ENCODE measurements at places on chromosomes 4 and X.
A peak's percentile ranks its signal among the peaks of the same experiment; 100 is the strongest.

DNA sequence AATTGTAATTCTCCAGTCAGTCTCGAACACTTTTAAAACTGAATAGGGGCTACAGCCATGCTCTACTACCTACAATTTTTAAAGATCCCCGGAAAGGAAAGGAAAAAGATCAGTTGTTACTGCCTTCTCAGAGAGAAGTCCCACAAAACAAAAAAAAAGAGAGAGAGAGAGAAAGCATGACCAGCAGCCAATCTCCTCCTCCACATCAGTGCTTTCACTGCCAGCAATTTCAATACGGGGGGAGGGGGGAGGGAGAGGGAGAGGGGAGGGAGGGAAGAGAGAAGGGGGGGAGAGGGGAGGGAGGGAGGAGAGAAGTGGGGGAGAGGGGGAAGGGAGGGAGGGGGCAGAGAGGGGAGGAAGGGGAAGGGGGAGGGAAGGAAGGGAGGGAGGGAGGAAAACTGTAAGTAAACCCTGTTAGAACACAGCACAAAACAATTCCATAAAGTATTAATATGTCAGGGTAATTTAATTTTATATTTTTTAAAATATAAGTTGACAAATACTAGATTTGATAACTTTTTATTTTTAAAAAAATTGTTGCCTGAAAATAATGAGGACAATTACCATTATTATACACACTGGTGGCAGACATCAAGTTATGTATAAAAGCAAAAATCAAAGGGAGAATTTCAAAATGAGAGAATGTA lies 108.0 kb downstream of the LRBA start:
- H3K36me3 ChIP-seq: peaks cover 61% of the 10 kb centered on the region
- no peaks in the 10 kb centered on the region for H3K27me3 ChIP-seq
- no peak overlapping the region for H3K27ac ChIP-seq
- H3K4me3 ChIP-seq: no peak overlapping the region

DNA sequence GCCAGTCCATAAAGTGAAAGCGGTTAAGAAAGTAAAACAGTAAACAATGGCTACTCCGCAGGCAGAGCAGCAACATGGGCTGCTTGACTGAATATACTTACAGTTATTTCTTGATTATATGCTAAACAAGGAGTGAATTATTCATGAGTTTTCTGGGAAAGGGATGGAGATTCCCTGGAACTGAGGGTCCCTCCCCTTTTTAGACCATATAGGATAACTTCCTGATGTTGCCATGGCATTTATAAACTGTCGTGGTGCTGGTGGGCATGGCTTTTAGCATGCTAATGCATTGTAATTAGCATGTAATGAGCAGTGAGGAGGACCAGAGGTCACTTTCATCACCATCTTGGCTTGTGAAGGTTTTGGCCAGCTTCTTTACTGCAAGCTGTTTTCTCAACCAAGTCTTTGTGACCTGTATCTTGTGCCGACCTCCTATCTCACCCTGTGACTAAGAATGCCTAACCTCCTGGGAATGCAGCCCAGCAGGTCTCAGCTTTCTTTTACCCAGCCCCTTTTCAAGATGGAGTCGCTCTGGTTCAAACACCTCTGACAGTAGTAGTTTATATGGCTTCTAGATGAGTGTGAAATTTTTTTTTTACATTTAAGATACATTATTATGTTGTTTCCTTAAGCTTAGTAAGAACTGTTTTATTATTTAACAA lies 514.8 kb upstream of the TENM3 start:
- H3K36me3 ChIP-seq: no peaks in the 10 kb centered on the region
- H3K27ac ChIP-seq: no peak overlapping the region
- no peak for DNase-seq
- no peak overlapping the region for H3K4me3 ChIP-seq
- no peaks in the 10 kb centered on the region for H3K4me1 ChIP-seq

GRCh38 chrX:107467271-107467670 lies 17.8 kb downstream of the FRMPD3 start:
- no peaks in the 10 kb centered on the region for H3K27me3 ChIP-seq
- no peak for DNase-seq
- H3K27ac ChIP-seq: no peak overlapping the region
- H3K36me3 ChIP-seq: no peaks in the 10 kb centered on the region
- H3K4me1 ChIP-seq: no peaks in the 10 kb centered on the region

- H3K4me3 ChIP-seq: no peak overlapping the region
- H3K27me3 ChIP-seq: no peaks in the 10 kb centered on the region
- H3K36me3 ChIP-seq: no peaks in the 10 kb centered on the region
Observed at GRCh38 chr4:132063829-132064228, 1085.3 kb upstream of the PCDH10 start.

DNA sequence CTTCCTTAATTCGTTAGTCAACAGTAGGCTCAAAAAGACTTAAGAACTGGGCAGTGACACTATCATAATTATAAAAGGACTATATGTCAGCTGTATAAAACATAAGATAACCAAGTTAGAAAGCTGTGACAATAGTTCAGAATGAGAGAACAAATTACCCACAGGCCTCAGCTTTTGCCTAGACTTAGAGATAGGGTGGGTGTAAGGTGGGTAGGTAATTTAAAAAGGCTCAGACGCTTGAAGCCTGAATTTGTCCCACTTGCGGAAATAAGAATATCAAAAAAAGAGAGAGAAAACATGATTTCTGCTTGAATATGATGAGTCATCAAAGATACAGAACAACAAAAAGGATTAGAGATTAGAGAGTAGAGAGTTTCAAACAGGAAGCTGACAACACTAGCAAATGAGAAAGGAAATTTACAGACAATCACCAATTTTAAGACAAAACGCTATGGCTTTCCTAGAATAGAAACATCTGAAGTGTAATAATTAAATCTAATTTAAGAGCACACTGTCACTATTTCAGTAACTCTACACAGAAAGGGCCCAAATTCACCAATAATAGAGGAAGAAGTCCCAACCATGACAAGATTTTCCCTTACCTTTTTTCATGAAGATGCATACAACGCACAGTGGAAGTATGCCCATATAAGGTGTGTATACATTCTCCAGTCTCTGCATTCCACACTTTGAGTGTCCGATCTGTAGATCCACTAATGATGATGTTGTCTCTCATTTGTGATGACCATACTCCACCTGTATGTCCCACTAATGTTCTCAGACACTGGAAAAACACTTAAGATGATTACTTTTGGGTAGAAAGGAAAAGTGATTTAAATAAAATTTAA lies 208.1 kb downstream of the FBXW7 start:
- DNase-seq: no peak
- H3K4me1 ChIP-seq: peaks cover 8% of the 10 kb centered on the region
- peaks cover 44% of the 10 kb centered on the region for H3K36me3 ChIP-seq
- no peak overlapping the region for H3K4me3 ChIP-seq

DNA sequence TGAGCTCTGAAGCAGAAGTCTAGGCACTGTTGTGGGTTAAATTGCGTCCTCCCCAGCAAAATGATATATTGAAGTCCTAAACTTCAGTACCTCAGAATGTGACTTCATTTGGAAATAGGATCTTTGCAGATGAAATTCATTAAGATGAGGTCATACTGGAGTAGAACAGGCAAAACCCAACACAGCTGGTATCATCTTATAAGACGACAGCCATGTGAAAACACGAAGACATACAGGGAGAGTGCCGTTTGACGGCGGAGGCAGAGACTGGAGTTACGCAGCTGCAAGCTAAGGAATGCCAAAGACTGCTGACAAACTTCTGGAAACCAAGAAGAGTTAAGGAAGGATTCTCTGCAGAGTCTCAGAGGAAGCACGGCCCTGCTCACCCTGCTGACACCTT lies 241.5 kb downstream of the MAML3 start:
- no peak overlapping the region for H3K4me3 ChIP-seq
- no peaks in the 10 kb centered on the region for H3K27me3 ChIP-seq
- H3K36me3 ChIP-seq: peaks cover 9% of the 10 kb centered on the region
- DNase-seq: no peak

DNA sequence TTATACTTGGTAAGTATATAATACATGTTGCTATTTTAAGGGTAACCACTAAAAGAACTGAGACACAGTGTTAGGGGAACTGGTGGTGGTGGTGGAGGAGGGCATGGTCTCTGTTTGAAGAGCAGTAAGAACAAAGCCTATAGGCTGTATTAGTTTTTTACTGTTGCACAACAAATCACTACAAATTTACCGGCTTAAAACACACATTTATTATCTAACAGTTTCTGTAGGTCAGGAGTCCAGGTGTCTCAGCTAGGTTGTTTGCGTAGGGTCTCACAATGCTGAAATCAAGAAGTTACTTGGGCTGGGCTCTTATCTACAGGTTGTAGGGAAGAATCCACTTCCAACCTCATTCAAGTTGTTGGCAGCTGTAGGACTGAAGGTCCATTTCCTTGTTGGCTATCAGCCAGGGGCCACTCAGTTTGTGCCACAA lies 52.6 kb downstream of the CASK start:
- DNase-seq: no peak
- no peaks in the 10 kb centered on the region for H3K36me3 ChIP-seq
- no peak overlapping the region for H3K27ac ChIP-seq
- no peaks in the 10 kb centered on the region for H3K4me1 ChIP-seq

DNA sequence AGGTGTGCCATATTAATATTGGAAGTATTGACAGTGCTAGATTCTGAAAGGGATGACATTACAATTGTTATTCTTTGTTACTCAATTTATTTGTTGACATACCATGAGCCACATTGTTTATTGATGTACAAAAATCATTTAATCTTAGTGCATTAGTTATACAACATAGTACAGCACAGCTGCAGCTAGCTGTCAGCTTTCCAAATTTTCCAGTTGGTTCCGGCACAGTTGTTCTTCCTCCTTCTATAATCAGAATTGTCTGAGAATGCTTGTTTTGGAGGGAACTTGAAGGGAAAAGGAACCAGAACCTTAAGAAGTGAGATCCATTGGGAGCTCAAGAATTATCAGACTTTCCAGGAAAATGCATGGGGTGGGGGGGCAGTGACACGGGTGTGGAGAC lies 281.4 kb downstream of the ZIC3 start:
- no peaks in the 10 kb centered on the region for H3K27me3 ChIP-seq
- no peak overlapping the region for H3K4me3 ChIP-seq
- DNase-seq: no peak
- no peak overlapping the region for H3K27ac ChIP-seq

- no peak for DNase-seq
- no peak overlapping the region for H3K27ac ChIP-seq
- H3K36me3 ChIP-seq: no peaks in the 10 kb centered on the region
- no peaks in the 10 kb centered on the region for H3K4me1 ChIP-seq
- H3K4me3 ChIP-seq: no peak overlapping the region
Observed at GRCh38 chrX:27078371-27078770, 384.8 kb downstream of the PPP4R3C start.

DNA sequence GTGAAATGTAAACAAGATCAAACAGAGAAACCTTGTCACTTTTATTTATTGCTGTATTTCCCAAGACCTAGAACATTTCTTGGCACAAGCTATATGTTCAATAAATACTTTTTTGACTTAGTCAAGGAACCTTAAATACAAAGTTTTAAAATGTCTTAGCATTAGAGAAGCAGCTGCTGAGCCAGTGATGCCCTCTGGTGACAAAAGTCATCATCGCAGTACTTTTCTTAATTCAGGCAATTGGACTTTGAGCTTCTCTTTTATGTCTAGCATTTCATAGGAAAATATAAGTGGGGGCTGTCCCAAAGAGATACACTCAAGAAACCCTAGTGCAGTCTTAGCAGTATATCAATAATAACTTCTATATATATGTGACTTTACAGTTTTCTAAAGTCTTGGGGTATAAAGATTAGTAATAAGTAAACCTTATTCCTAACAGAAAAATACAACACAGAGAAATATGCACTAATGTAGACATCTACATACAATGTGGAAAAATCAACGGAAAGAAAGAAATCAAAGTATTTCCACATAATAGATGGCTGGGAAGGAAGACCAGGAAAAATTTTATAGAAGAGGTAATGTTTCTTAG lies 118.4 kb downstream of the DTHD1 start:
- H3K27ac ChIP-seq: no peak overlapping the region
- no peak for DNase-seq
- no peaks in the 10 kb centered on the region for H3K4me1 ChIP-seq
- peaks cover 4% of the 10 kb centered on the region for H3K27me3 ChIP-seq

- H3K36me3 ChIP-seq: peaks cover 4% of the 10 kb centered on the region
- H3K27ac ChIP-seq: peak overlapping the region; percentile 93
- H3K4me1 ChIP-seq: peaks cover 9% of the 10 kb centered on the region
- peak; percentile 78 for DNase-seq
- H3K4me3 ChIP-seq: peak overlapping the region; percentile 96
Observed at GRCh38 chr4:2535376-2536192, 863 bp upstream of the FAM193A start.

- H3K36me3 ChIP-seq: no peaks in the 10 kb centered on the region
- H3K4me3 ChIP-seq: no peak overlapping the region
- no peaks in the 10 kb centered on the region for H3K27me3 ChIP-seq
- H3K27ac ChIP-seq: no peak overlapping the region
- H3K4me1 ChIP-seq: peaks cover 8% of the 10 kb centered on the region
Observed at GRCh38 chr4:130183096-130183495, 1087.1 kb downstream of the C4orf33 start.

DNA sequence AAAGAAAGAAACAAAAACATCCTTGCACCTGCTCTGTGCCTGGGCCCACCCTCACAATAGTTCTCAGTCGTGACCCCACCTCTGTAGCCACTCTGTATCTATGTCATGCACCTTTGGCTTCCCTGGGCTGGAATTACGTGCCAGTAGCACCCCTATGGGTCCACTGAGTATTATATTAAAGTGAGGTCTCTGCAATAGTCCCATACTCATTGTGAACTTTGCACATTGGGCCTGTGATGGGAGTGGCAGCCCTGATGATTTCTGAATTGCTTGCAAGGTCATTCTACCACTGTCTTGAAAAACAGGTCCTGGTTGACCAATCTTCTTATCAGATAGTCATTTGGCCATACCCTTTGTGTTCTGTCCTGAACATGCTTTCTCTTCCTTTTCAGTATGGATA lies 1012.1 kb downstream of the RAB28 start:
- H3K27me3 ChIP-seq: no peaks in the 10 kb centered on the region
- no peaks in the 10 kb centered on the region for H3K4me1 ChIP-seq
- no peaks in the 10 kb centered on the region for H3K36me3 ChIP-seq

GRCh38 chr4:112214390-112215264 lies 17.0 kb upstream of the AP1AR start:
- no peak for DNase-seq
- no peaks in the 10 kb centered on the region for H3K36me3 ChIP-seq
- H3K27ac ChIP-seq: no peak overlapping the region
- H3K27me3 ChIP-seq: peaks cover 2% of the 10 kb centered on the region

DNA sequence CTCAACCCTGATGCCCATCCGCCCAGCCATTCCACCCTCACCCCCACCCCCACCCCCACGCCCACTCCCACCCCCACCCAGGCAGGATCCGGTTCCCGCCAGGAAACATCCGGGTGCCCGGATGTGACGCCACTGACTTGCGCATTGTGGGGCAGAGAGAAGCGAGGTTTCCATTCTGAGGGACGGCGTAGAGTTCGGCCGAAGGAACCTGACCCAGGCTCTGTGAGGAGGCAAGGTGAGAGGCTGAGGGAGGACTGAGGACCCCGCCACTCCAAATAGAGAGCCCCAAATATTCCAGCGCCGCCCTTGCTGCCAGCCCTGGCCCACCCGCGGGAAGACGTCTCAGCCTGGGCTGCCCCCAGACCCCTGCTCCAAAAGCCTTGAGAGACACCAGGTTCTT lies at the start of gene MAGEA1:
MAGEA1 (plus strand) TSS at position 154 of the 400 bp plus-strand sequence. CDS start 3,106 bp downstream, outside the sequence.
- no peak within 1 kb of the TSS for H3K4me3 ChIP-seq
- H3K4me1 ChIP-seq: no peaks in the 10 kb centered on the region
- no peak for DNase-seq

GRCh38 chr4:150078579-150079080 lies 385 bp downstream of the DCLK2 start:
- H3K27me3 ChIP-seq: peaks cover 16% of the 10 kb centered on the region
- peak overlapping the region; percentile 77 for H3K4me3 ChIP-seq
- H3K27ac ChIP-seq: no peak overlapping the region
- peak; percentile 72 for DNase-seq

GRCh38 chr4:4923201-4923600 lies 63.7 kb downstream of the MSX1 start:
- no peaks in the 10 kb centered on the region for H3K4me1 ChIP-seq
- H3K36me3 ChIP-seq: no peaks in the 10 kb centered on the region
- no peak for DNase-seq
- peaks cover 40% of the 10 kb centered on the region for H3K27me3 ChIP-seq
- no peak overlapping the region for H3K27ac ChIP-seq
